Activated naive CD8-positive, alpha-beta T cell treated with anti-CD3 and anti-CD28 coated beads, Interleukin-2, amount 10 ng/mL, durations not matched to agents 7 days and 5 days (primary cell): ENCODE measurements at places on chromosomes 11 and 22. TPM values are rescaled to one million over a fixed set of nuclear protein-coding genes. Genes with fewer than 3 reads are reported as not detected.

GRCh38 chr11:68843052-68843561 lies 1.4 kb upstream of the CPT1A start:
- DNase-seq: peak; percentile 55

RASL10A gene
- total RNA-seq: 1.1 TPM

GRCh38 chr11:117414724-117415123 lies 87.1 kb downstream of the CEP164 start:
- DNase-seq: no peak

DNA sequence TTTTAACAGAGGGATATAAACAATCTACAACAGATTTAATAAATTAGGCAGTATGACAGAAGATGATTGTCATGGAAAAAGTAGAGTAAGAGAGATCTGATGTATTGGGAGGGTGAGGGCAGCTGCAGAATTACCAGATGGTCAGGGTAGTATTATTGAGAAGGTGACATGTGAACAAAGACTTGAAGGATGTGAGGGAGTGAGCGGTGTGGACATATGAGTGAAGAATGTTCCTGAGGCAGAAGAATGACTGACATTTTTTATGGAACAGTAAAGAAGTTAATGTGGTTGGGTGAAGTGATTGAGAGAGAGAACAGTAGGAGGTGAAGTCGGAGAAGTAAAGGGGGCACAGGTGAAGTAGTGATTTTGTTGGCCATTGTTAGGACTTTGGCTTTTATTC lies 42.4 kb upstream of the HIPK3 start:
- DNase-seq: no peak

DNA sequence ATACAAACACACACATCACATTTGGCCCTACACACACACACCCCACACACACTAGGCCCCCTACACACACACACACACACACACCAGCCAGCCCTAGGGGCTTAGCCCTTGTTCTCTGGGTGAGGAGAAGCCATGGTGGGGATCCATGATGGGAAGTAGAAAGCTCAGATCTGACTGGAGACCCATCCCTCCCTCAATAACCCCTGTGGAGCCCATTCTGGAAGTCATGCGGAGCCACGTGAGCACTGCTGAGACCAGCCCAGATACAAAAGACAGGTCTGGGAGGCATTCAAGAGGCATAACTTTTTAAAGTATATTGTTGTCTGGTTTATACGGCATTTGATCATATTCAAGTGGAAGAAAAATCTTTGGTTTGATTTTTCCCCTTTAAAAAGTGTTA lies 448.5 kb downstream of the SOX6 start:
- DNase-seq: no peak

GRCh38 chr22:17785185-17786184 lies 11.2 kb upstream of the BID start:
- peak; percentile 79 for DNase-seq

DNA sequence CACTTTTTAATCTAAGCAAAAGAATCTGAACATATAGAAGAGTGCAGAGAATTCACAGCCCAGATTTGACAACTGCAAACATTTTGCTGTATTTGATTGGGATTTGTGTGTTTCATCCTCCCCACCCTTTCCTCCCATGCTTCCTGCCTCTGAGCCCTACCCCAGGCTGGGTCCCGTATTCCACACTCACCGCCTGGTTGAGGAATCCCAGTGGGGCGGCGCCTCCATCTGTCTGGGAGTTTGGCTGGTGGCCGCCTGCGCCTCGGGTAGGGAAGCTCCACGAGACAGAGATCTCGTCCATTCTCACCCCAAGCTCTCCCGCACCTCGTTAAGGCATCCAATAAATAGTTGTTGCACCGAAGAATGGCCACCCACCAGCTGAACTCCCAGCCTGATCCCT lies 105.9 kb upstream of the SLC22A12 start:
- DNase-seq: no peak

MCAT gene
- total RNA-seq: 9.5 TPM

- no peak for DNase-seq
Observed at GRCh38 chr11:17751558-17751957, 17.0 kb downstream of the KCNC1 start.
